Inflammatory macrophage treated with lipopolysaccharide for 4 hours (primary cell): ENCODE measurements at places on chromosomes 7 and 10.

- peak; percentile 59 for DNase-seq
Measured at GRCh38 chr7:129845178-129845971, 107.4 kb downstream of the UBE2H start.

- DNase-seq = no peak
Measured at GRCh38 chr10:74036474-74036873, 38.6 kb downstream of the VCL start.

DNA sequence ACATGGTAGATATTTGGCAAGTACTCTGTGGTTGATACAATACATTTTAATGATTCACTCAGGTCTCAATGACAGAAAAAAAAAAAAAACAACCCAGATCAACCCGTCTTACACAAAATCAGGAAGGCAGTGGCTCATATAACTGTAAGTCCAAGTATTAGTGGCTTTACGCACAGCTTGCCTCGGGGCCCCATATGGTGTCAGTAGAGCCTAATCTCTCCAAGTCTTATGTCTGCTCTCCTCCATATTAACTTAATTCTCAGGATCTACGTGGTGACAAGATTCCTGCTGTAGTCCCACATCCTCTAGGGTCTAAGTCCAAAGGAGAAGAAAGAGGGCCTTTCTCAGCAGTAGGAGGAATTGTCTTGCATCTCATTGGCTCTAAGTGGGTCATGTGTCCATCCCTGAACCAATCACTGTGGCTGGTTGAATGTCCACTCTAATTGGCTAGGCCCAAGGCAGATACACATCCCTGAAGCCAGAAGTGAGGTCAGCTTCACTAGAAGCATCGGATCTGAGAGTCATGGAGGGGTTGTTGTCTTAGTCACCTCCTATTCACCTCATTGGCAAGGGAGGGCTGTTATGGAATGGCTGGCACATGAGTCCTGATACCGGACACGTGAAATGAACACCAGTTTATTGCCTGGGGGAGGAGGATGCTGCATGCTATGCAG is 20.5 kb upstream of the PLPP4 start:
- no peak for DNase-seq

DNA sequence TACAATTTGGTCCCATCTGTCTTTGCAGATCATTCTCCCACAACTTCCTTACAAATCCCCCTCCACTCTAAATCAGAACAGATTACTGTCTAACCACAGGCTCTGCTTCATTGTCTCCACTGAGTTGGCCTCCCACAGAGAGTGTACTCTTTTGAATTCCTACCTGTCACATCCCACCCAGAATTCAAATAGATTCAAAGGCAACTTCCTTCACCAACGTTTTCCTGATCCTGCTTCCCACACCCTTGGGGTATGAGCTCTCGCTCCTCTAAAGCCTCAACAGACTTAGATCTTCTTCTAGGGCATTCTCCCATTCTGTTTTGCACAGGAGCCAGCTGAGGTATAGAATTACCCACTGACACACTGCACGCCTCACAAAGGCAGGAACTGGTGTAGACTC is 197.8 kb upstream of the CDCA7L start:
- no peak for DNase-seq

DNA sequence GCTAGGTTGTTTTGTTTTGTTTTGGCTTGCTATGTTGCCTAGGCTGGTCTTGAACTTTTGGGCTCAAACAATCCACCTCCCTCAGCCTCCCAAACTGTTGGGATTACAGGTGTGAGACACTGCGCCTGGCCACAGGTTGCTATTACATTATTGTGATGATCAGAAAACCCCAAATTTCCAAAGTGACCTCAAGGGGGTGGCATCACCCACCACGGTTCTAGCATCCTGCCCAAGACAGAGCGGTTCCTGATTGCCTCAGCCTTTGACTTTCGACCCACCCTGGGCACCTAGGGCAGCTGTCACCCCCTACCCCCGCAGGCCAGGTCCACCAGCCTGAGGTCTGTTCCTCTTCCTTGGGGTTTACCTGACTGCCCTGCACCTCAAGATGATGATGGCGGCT is 28.4 kb downstream of the SBDS start:
- DNase-seq = no peak

GRCh38 chr10:110407301-110408170 is 90.2 kb upstream of the DUSP5 start:
- no peak for DNase-seq

DNA sequence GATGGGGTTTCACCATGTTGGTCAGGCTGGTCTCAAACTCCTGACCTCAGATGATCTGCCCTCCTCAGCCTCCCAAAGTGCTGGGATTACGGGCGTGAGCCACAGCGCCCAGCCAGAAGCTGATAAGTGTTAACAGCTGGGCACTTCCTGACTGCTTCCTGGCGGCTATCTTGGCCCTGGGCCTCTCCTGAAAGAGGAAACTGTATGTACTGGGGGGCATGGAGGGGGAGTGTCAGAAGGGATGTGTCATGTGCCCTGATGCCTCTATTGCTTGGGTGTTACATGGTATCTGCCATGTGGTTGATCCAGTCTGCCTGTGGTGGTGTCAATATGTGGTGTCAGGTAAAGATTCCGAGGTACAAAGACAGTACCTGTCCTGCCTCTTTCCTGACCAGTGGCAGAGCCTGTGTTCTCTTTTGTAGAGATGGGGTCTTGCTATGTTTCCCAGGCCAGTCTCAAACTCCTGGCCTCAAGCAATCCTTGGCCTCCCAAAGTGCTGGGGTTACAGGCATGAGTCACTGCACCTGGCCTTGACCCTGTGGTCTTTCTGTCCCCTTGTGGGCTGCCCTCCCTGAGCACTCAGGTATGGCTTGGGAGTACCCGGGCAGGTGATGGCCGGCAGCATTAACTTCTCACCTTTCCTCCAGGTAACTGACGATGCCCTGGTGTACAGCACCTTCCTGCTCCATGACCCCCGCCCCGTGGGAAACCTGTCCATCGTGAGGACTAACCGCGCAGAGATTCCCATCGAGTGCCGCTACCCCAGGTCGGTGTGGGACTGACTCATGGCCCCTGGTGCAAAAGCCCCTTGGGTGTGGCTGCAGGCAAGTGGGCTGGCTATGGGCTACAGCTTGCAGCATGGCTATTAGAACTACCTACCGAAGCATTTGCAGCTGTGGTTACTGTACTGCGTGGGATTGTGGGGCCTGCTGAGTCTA is 4.4 kb downstream of the ZP3 start:
- peak; percentile 42 for DNase-seq

- DNase-seq = no peak
Measured at GRCh38 chr7:152081088-152081487, 55.6 kb downstream of the GALNT11 start.

DNA sequence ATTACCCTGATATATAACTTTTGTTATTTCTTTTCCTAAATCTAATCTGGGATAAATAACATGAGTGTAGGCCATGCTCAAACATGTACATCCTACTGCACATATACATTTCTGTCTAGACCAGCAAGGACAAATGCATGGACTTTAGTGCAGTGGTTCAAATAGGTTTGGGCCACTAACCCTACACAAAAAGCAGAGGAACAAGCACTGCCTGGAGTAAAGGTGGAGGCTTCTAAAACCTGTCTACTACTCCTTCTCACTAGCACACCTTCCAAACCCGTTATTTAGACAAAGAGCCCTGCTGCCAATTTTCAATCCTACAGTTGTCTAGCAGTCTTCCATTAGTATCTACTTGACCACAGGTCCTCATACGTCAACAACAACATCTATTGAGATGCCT is 34.8 kb downstream of the SGCE start:
- no peak for DNase-seq

GRCh38 chr10:11150231-11150731 is 132.6 kb downstream of the CELF2 start:
- DNase-seq = no peak

- DNase-seq = no peak
Measured at GRCh38 chr10:35606430-35606829, 1.3 kb downstream of the GJD4 start.

GRCh38 chr10:42850931-42851330 is 68.3 kb downstream of the BMS1 start:
- no peak for DNase-seq
